ENCODE measurements at places on chromosomes 13 and 19.
A peak's percentile ranks its signal among the peaks of the same experiment; 100 is the strongest.

DNA sequence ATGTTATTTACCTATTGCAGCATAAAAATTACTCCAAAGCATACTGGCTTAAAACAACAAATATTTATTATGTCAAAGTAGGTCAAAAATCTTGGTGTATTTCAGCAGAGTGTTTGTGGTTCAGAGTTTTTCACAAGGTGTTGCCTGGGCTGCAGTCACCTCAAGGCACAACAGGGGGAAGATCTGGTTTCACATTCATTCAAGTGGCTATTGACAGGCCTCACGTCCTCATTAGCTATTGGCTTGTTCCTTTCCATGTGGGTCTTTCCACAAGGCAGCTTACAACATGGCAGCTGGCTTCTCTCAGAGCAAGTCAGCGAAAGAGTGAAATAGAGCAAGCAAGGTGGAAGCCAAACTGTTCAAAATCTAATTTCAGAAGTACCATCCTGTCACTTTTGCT lies 602.9 kb downstream of the OLFM4 start:
- no peak for DNase-seq

- DNase-seq: no peak
Observed at GRCh38 chr13:31088826-31089420, 72.8 kb downstream of the HSPH1 start.

- no peak for DNase-seq
Observed at GRCh38 chr13:74305876-74306275, 171.7 kb upstream of the KLF12 start.

DNA sequence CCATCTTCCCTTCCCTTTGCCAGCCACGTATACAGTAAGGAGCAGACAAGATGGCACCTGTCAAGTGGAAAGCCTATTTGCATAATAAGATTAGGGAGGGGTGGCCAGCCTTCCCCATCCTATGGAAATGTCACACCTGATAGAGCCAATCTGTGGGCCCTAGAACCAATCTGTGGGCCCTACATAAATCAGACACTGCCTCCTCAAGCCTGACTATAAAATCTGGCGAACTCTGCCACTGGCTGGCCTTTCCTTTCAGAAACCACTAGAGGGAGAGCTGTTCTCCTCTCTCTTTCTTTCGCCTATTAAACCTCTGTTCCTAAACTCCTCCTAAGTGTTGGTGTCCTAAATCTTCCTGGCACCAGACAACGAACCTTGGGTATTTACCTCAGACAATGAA lies 231.5 kb upstream of the KLHL1 start:
- no peak for DNase-seq

- no peak for DNase-seq
Observed at GRCh38 chr19:46533078-46533620, 37.5 kb upstream of the PNMA8B start.

DNA sequence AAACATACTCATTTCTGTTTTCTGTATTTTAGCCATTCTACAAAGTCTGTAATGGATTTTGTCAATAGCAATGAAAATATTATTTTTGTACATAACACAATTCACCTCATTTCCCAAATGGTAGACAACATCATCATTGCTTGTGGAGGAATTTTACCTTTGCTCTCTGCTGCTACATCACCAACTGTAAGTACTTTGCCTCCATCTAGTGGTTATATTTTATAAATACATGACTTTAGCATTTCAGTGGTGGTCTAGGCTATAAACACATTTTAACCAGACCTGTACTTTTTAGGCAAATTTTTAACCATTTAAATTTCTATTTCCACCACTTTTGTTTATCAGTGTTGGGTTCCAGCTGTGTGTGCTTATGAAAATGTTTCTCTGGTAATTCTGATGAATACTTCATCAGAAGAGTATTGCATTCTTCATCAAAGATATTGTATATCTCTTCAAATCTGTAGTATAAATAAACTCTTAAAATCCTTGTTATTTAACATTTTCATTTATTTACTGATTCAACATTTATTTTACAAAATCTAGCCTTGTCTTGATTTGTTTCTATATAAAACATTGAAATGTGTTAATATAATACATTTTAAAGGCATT lies 222.4 kb downstream of the NBEA start:
- DNase-seq: no peak

GRCh38 chr13:42066542-42066941 lies 18.1 kb downstream of the DGKH start:
- DNase-seq: no peak

GRCh38 chr13:77733674-77734073 lies 36.2 kb downstream of the SLAIN1 start:
- no peak for DNase-seq

DNA sequence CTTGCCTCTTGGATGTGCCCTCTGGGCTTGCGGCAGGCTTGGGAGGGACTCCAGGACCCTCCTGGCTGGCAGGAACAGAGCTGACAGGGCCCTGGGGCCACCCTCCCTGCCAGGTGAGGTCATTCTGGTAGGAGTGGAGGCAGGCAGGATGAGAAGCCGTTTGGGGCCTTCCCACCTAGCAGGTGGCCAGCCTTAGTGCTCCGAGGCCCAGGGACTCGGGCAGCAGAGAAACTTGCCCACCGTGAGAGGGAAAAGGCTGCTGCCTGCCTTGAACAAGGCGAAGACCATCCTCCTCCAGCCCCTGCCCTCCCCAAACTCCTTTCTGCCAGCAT lies 8.5 kb downstream of the RFX1 start:
- no peak for DNase-seq

DNA sequence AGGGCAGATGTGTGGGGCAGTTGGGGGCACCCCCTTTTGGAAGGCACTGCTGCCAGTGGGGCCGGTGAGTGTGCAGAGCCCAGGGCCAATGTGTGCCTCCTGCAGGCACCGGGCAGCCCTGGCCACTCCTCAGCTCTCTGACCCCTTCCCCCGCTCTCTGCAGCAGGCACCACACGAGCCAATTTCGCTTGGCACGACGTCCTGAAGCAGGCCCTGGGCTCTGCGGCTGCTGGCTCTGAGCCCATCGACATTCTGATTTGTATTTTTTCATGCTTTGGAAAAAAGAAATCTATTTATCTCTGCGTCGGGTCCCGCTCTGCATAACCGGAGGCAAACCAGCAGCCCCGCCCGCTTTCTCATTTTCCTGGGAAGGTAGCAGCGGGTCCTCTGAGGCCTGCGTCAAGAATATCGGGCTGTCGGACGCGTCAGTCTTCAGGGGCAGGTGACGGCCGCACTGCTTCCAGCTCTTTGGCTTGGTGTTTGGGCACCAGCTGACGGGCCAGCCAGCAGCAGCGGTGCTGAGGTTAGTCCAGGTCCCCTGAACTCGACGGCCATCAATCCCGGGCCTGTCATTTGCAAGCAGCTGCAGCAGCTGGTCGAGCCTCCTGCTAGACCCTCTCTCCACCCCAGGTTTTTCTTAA lies 134.3 kb downstream of the KDM4B start:
- DNase-seq: no peak

- no peak for DNase-seq
Observed at GRCh38 chr13:102195566-102196462, 206.0 kb downstream of the FGF14 start.

DNA sequence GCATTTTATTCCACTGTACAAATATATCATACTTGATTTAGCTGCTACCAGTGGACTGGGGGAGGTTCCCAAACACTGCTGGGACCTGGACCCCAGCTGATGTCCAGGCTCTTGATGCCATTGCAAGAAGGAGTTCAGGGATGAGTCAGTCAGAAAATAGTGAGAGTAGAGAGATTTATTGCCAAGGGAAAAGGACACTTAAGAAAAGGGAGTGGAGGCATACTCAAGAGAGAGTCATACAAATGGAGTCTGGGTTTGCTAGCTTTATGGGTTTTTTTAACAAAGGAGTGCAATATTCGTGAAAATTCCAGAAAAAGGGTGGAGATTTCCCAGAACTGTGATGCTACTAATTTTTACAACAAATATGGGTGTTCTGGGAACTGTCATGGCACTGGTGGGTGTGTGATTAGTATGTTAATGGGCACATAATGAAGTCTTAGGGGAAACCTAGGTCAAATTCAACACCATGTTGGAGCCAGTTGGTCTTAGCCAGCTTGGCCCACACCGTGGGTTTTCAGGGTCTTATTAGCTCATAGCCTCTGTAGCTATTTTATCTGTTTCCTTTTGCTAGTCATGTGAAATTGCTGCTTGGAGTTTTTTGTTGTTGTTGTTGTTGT lies 36.2 kb downstream of the GPC6 start:
- no peak for DNase-seq

DNA sequence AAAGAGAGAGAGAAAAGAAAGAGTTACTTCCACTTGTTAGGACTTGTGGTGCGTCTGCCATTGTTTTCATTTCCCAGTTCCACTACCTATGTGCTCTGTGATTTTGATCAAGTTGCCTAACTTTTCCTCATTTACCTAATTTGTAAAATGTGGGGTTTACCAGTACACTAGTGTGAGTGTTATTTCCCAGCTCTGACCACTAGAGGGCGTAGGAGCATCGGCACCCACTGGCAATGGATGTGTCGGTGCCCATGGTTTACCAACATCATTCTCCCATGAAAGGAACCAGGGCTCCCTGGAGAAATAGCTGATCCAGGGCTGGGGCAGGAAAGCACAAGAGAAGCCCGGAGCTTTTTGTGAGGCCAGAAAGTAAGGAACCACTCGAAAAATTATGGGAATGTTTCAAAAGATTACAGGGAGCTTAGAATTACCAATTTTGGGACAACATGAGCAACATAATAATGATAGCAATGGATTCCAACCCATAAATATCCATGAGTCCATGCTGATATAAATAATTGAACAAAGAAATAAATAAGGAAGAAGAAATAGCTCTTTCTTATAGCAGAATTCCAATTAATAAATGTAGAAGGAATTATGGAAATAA lies 15.1 kb upstream of the CEACAM4 start:
- peak; percentile 63 for DNase-seq

DNA sequence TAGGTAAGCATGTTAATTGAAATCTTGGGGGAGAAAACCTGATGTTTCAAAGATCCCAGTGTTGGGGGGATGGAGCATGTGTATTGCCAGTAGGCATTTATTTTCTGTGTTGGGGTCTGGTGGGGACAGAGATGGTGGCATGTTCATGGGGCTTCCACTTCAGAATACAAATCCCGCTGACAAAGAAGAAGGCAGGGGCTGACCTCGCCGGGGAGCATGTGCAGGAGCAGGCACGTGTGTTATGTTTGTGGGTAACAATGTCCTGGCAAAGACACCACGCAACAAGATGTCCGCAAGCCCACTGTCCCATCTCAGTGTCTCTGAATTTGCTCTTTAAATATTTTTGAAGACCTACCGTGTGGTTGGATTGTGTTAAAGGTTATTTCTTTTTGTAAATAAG lies 164.5 kb downstream of the TEX29 start:
- DNase-seq: no peak

DNA sequence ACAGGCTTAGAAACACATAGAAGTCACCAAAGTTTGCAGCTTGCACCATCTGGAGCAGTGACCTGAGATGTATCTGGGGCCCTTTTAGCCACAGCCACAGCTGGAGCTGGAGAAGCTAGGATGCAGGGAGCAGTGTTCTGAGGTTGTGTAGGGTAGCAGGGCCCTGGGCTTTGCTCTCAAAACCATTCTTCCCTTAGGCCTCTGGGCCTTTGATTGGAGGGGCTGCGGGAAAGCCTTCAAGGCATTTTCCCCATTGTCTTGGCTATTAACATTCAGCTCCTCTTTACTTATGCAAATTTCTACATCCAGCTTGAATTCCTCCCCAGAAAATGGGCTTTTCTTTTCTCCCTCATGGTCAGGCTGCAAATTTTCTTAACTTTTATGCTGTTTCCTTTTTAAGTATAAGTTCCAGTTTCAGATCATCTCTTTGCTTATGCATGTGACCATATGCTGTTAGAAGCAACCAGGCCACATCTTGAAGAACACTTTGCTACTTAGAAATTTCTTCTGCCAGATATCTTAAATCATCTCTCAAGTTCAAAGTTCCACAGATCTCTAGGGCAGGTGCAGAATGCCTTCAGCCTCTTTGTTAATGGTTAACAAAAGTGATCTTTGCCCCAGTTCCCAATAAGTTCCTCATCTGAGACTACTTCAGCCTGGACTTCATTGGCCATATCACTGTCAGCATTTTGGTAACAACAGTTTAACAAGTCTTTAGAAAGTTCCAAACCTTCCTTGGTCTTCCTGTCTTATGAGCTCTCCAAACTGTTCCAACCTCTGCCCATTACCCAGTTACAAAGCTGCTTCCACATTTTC lies 48.5 kb downstream of the NBEA start:
- DNase-seq: no peak

DNA sequence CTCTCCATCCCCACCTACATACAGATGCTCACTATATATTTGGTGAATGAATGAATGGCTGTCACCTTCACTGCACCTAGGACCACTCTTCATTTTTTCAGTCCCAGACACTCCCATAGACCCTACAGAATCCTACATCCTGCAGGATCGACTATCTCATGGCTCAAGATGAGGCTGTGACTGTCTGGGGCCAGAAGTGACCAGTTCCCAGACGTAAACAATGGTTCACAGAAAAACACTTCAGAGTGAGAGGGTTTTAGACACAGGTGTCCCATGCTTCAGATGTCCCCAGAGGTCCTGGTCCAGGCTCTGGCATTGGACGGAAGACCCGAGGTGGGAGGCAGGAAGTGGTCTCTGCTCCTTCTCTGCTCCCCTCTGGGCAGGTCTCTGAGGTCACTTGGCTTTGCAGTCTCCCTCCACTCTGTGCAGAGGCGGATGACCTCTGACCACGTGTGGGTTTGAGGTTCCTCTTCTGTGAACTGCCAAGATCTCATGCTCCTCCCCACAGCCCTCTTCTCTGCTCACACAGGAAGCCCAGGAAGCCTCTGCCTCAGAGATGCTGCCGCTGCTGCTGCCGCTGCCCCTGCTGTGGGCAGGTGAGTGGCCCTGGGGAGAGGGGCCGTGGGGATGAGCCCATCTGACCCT lies 24.9 kb downstream of the SIGLEC7 start:
- DNase-seq: no peak

- DNase-seq: no peak
Observed at GRCh38 chr13:25447396-25447795, 75.6 kb downstream of the ATP8A2 start.

DNA sequence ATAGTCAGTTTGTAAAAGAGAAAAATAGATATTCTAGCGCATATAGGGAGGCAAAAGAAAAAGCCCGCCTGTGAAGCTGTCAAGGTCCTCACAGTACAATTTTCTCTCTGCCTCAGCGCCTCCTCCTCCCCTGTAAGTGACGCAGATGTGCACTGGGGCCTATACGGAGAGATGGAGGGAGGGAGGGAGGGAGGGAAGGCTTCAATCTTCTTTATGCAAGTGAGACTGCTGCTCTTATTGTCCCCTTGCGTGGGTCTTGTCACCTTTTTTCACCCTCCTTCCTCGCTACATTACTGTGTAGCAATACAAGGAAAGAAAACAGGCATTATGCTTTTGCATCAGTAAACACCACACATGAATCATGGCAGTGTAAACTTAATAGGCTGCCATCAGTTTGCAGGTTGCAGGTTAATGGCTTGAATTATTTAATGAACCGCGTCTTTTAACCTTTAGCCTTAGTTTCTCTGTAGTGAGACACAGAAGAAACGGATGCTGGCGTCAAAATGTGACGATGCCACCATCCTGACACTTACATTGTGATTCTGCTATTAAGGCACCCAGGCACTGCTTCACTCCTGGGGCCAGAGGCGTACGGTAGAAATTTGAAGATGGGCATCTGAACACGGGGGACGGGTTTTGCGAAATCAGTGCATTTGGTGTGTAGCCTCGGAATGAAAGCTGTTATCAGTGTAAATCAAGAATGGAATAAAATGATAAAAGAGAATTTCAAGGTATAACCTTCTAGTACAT lies at the start of gene KLHL1:
Gene KLHL1, minus strand, starts transcription at position 97 of the 750 bp plus-strand sequence. CDS start 753 bp downstream, outside the sequence.
- no peak for DNase-seq

All from activated CD4-positive, CD25-positive, alpha-beta regulatory T cell treated with anti-CD3 and anti-CD28 coated beads, Interleukin-2, amount 50 U/mL, for 16 hours (primary cell).